Inflammatory macrophage treated with lipopolysaccharide for 4 hours (primary cell): ENCODE measurements at places on chromosomes 13 and 19.

DNA sequence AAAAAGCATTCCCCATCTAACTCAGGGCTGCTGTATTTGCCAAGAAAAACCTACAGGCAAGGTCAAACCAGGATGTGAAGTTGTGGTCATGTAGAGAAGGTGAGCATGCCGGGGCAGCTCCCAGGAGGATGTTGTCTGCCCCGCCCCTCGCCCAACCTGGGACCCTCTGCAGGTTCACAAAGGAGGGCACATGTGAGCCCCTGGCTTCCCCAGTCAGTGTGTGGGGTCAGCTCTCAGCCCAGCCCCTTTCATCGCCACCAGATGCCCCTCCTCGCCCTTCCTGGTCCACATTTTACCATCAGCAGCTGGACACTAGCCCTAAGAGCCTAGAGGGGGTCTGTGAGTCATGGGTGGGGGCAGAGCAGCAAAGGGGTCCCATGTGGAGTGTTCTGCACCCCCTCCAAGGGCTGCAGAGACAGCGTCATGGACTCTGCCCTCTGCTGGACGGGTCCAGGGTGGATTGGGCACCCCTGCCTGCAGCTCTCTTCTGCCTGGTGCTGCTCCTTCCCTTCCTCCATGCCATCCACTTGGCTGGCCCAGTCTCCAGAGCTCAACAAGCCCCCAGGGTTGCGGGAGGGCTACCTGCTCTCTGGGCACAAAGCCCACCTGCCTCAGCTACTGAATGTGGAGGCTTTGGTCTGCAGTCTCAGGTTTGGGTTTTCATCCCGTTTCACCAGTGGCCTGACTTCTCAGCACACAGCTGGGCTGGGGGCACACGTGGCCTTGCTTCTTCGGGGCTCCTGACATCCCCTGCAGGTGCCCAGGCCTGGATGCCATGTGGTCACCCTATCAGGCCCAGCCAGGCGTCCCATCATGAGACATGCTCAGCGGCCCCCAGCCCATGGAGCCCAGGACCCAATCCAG is 3.7 kb downstream of the PLEKHF1 start:
- DNase-seq, result no peak

- DNase-seq, result no peak
Observed at GRCh38 chr13:73827434-73827833, 306.8 kb downstream of the KLF12 start.

DNA sequence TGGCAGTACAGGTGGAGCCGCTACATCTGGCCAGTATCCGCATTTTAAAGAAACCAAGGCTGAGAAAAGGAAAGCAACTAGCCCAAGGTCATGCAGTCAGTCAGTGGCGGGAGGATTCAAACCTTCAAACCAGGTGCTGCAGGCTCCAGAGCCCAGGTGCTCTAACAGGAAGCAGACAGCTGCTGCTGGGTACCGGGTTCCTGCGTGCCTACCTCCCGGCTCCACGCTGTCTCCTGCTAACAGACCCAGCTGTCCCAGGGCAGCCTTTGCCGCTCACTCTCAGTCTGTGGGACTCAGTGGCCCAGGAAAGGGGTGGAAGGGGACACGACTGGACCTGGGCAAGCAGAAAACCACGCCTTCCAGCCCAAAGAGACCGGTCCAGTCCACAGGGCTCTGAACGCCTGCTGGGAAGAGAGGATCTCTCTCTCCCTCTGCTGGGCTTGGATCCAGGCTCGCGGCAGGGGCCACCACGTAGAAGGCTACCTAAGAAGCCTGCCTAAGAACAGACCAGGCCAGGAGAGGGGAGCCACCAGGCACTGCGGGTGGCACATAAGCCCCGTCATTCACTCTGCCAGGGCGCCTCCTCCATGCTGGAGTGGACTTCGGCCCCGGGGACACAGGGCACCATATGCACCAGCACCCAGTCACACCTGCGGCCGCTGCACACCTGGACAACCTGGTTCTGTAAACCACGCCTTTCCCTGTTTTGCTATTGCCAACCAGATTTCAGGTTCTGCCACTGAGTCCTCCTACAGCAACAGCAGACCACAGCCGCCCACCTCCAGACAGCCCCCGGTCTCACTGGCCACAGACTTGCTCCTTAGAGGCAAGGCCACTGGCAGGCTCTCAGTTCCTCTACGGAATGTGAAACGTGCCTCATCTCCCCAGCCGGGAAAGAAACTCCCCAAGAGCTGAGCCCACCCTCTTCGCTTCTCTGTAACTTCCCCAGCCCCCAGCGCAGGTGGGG is 4.6 kb downstream of the DAPK3 start:
- no peak for DNase-seq

DNA sequence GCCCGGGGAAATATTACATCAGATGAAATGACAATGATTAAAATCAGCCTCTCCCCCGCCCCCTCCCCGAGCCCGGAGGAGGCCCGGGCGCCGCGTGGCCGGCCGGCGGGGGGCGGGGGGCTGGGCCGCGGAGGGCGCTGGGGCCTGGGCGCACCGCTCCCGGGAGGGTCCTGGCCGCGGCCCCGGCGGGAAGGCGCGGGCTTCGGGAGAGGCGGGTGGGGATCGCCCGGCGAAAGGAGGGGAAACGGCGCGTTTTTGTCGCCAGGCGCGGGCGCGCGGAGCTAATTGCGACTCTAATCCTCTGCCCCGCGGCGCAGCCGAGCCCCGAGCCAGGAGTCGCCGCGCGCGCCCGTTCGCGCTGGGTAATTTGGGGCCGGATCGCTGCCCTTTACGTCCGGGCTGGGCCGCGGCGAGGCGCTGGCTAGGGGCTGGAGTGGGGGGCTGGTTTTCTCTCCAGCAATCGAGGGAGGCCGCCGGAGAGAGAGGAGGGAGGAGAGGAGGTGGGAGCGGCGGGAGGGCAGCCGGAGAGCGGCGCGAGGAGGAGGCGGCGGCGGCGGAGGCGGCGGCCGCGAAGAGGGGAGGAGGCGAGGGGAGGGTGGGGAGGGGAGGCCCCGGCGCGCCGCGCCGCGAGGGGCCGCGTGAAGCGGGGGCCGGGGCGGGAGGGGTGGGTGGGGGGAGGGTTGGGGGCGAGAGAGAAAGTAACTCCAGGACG is at the start of gene KCTD15:
Gene KCTD15 (plus strand): TSS at position 707 of the 712 bp plus-strand sequence. CDS start 3,585 bp downstream, outside the sequence.
- DNase-seq, result peak; percentile 36

- peak; percentile 97 for DNase-seq
Observed at GRCh38 chr13:46341112-46341711, 45.8 kb downstream of the RUBCNL start.

GRCh38 chr19:3760871-3761361 is 576 bp downstream of the APBA3 start:
- no peak for DNase-seq

- no peak for DNase-seq
Observed at GRCh38 chr13:99486996-99487395, 14.3 kb upstream of the TM9SF2 start.

- DNase-seq, result no peak
Observed at GRCh38 chr19:1715540-1715939, 37.8 kb upstream of the ONECUT3 start.

DNA sequence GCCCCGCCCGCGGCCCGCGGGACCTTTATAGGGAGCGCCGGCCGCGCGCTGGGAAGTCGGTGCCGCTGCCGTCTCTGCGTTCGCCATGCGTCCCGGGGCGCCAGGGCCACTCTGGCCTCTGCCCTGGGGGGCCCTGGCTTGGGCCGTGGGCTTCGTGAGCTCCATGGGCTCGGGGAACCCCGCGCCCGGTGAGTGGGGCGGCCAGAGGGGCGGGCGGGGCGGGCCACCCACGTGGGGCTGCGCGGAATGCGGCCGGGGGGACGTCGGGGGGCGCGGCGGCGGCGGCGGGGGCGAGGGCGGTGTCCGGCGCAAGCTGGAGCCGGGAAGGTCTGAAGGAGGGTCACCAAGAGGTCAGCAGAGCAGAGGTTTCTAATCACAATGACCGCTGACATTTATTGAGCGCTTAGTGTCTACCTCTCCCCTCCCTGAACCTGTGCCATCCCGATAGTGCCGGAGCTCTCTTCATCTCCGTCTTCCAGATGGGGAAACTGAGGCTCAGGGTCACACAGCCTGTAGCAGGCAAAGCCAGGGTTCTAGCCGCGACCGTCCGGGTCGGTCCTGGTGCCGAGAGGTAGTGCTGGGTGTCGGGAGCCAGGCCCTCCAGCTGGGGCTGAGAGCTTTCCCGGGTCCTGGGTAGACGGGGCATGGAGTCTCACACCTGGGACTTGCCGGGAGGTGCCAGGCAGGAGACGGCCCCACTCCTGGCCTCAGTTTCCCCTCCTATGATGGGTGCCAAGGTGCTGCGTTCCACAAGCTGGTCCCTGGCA is at the start of gene FSTL3:
Gene FSTL3 (plus strand): TSS at position 54 of the 767 bp plus-strand sequence. CDS start 32 bp downstream, at position 86.
- DNase-seq, result no peak

DNA sequence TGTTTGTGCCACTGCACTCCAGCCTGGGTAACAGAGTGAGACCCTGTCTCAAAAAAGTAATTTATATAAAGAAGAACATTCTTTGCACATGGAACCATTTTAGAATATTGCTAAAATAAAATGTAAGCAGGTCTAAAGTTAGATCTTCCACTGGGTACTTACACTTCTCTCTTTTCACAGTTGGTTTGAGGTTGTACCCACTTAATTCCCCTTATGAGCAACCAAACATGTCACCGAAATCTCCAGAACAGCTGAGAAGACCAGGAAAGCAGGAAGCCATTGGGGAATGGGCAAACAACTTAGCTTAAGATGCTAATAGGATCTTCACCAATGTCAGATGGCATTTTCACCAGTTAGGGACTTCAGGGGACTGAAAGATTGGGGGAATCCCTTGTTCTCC is 18.8 kb downstream of the NLRP4 start:
- DNase-seq, result no peak

GRCh38 chr13:88154001-88154400 is 482.8 kb downstream of the SLITRK5 start:
- no peak for DNase-seq

DNA sequence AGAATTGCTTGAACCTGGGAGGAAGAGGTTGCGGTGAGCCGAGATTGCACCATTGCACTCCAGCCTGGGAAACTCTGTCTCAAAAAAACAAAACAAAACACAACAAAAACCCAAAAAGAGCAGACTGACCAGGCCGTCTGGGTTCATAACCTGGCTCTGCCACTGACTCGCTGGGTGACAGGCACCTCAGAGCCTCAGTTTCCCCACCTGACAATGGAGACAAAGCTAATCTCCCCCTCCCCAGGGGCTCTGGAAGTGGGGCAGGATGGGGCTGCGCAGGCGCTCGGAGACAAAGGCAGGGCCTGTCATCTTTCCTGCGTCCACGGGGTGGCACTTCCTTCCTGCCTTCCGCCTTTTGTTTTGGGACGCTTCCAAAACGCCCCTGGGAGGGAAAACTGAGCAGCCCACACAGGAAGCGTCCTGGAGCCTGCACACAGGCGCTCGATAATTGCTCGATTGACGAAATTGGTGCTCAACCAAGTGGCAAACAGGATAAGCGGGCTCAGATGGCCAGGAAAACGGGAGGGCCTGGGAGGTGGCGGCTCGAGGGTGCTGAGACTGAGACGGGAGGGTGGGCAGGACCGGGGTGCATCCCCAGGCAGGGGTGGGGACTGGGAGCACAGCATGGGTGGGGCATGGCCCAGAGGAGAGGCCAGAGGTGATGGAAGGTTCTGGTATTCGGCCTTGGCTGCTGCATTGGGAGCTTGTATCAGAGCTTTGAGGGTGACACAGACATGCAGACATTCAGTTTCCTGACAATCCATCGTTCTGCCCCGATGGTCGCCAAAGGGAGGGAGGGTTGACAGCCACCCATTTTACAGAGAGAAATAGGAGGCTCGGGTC is 17.8 kb downstream of the SPC24 start:
- peak; percentile 46 for DNase-seq

- no peak for DNase-seq
Observed at GRCh38 chr13:113546571-113547237, 37.8 kb upstream of the TFDP1 start.

DNA sequence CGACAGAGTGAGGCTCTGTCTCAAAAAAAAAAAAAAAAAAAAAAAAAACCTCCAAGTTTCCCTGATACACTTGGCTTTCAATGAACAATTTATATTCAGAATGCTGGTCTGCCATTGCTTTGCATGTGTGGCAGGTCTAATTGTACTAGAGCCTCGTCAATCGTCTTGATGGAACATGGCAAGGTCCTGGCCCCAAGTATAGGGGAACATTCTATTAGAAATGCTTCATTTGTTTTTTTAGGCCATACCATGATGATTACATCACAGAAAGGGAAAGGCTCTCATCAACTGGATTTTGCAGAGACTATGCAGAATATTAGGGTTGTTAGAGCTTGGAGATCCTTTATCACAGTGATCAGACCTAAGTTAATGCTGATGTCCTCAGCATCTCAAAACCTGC is 28.0 kb downstream of the SPRY2 start:
- no peak for DNase-seq

GRCh38 chr13:44243198-44243857 is 130.3 kb upstream of the SERP2 start:
- DNase-seq, result peak; percentile 80

DNA sequence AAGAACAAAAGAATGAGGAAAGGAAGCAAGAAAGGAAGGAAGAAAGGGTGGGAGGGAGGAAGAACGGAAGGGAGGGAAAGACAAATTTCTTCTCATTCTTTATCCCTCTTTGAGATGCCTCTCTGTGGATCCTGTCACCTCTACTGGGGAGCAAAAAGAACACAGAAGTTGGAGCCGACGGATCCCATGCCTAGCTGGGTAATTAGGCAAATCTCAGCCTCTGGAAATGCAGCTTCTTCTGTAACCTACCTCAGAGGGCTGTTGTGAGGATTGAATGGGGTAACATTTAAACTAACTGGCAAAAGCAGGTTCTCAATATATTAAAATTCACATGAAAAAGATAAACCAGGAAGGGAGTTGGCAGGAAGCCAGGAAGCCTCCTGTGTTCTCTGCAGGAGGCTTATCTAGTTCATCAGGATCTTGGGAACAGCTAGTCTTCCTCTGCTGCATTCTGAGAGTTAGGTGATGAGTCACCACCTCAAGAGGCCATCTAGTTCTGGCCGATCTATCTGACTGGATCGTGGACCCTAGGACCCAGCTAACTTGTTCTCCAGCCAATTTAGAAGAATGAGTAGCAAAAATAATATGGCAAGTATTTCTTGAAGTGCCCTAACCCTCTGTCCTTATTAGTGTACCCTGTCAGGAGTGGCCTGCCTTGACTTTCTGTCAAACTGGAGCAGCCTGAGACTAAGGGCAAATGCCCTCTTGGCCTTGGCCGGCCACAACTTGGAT is 15.2 kb upstream of the CPB2 start:
- no peak for DNase-seq

GRCh38 chr13:37476874-37477273 is 121.7 kb downstream of the POSTN start:
- DNase-seq, result no peak

GRCh38 chr19:18839465-18840287 is 7.9 kb downstream of the UPF1 start:
- no peak for DNase-seq

- no peak for DNase-seq
Observed at GRCh38 chr13:112679381-112679780, 10.5 kb upstream of the ATP11A start.

GRCh38 chr19:45553464-45553863 is 31.1 kb downstream of the OPA3 start:
- DNase-seq, result no peak

GRCh38 chr19:56991912-56992311 is 127.9 kb upstream of the USP29 start:
- DNase-seq, result no peak

DNA sequence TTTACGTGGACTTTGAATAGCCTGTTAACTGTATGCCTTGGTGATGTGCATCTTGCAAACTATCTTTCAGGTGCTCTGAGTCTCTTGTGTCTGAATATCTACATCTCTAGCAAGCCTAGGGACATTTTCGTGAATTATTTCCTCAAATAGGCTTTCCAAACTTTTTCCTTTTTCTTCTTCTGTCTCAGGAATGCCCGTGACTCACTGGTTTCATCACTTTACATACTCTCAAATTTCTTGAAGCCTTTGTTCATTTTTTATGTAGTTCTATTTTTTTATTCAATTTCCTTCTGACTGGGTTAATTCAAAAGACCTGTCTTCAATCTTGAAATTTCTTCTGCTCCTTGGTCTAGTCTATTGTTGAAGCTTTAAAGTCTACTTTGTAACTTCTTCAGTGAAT is 332.2 kb downstream of the OXGR1 start:
- DNase-seq, result no peak
